ENCODE measurements at places on chromosomes 1 and 21.

DNA sequence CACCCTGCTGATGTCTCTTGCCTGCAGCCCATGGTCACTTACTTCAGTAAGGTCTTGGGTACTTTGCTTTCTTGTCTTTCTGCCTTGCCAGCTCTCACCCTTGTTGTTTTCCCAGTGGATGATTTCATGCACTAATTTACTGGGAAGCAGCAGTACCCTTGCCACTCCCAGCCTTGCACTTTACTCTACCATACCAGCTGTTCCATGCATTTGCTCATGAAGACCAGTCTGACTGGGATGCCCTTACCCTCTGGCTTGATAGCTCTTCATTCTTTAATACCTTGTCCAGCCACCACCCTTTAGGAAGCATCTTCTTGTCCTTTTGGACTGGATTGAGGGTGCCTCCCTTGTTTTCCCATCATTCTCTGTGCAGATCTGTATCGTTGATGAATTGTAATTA is 28.3 kb downstream of the CDC14A start:
- DNase-seq, result no peak

DNA sequence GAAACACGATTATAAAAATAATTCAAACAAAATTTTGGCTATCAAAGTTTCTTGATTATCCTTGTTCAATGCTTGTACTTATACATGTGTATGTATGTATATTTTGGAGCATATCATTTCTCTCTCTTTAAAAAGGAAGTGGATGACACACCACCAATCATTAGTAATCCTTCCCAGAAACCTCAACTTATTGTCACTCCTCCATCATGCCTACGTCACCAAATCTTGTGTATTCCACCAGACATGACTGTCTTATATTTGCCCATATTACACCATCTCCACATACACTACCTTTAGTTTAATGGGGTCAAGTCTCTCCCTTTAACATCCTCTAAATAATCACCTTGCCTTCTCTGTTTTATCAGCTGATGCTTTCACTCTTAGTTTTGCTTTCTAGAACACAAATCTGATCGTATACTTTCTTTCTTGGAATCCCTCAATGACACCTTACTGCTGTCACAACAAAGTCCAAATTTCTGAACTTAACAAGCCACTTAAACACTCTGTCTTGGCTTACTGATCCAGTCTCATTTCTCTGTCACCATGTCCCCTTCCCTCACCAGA is 124.0 kb downstream of the BRINP3 start:
- DNase-seq, result no peak

- peak; percentile 37 for DNase-seq
Measured at GRCh38 chr1:111738436-111739193, 580 bp downstream of the INKA2 start.

DNA sequence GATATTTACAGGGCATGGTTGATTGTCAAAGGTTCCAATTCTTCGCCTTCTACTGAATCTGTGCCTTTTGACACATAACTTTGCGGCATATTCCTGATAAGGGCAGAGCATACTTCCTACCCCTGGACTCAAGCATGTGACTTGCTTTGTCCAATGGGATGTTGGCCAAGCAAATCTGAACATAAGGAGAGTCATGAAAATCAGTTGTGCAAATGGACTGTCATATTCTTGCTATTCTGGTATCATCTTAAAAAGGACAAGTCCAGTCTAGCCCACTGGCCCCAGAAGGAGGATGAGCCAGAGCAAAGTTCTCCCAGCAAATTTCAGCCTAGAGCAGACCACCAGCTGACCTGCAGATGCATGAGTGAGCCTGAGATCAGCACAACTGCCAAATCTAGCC is 41.0 kb upstream of the MUTYH start:
- DNase-seq, result no peak

DNA sequence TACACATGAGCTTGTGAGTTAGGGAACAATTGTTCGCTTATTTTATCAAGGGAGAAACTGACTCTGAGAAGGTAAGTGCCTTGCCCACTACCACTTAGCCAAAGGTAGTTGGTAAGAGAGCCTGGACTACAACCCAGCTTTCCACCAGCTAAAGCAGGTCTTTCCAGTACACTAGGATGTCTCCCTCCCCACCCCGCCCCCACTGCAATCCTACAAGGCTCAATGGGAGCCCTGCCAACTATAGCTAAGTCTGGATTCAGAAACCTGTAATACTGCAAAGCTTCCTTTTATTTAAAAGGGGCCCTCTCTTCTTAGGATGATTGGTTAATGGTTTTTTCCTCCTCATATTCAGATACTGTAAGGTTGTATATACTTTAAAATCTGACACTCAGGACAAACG is 102.0 kb upstream of the C8B start:
- DNase-seq, result no peak

- no peak for DNase-seq
Measured at GRCh38 chr21:8989721-8990325, 1531.6 kb upstream of the TPTE start.

DNA sequence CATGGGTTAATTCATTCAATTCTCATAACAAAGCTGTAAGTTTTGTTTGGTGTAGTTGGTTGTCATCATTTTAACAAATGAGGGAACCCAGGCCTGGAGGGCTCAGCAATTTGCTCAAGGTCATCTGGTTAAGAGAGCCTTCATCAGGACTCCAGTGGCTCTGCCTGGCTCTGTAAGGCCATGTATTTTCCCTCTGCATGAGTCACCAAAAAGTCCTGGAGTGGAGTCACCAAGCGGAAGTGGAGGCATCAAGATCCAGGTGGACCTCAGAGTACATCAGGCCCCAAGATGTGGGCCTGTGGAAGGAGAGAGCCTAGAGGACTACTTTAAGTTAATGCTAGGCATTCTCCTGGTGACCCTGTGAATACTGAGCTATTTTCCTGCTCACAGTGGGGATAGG is 30.0 kb upstream of the RBM15 start:
- DNase-seq, result no peak

- peak; percentile 22 for DNase-seq
Measured at GRCh38 chr1:207868251-207868773, 42.6 kb downstream of the CD34 start.

DNA sequence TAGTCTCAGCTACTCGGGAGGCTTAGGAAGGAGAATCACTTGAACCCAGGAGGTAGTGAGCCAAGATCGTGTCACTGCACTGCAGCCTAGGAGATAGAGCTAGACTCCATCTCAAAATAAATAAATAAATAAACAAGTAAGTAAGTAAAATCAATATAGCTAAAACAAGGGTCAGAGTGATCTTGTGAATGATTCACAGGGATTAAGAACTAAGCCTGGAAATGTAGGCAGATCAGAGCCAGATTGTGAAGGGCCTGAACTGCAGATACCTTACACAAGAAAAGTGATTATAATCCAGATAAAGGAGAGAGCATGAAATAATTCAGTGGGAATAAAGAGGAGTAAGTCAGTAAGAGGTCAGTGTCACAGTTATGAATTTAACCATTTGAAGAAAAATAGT is 41.5 kb downstream of the COP1 start:
- DNase-seq, result no peak

DNA sequence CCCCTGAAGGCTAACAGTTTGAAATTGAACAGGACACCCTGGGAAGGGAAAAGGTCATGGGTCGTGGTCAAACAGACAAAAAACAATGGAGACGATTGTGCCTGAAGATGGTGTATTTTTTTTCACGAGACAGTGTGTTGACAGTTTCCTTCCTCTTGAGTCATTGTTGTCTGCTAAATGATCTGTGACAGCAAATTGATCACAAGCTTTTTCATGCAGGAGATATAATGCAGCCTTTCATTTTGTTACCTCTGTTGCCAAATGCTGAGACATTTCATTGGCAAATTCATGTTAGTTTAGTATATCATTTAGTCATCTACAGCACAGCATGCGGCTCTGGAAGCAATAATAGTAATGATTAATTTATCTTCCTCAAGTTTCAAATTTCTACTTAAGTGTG is 27.7 kb downstream of the UBE2U start:
- no peak for DNase-seq

GRCh38 chr1:89081005-89081404 is 16.0 kb upstream of the GBP1 start:
- no peak for DNase-seq

GRCh38 chr21:34580181-34580700 is 34.7 kb downstream of the RCAN1 start:
- no peak for DNase-seq

- no peak for DNase-seq
Measured at GRCh38 chr21:38857152-38857825, 51.6 kb downstream of the ETS2 start.

DNA sequence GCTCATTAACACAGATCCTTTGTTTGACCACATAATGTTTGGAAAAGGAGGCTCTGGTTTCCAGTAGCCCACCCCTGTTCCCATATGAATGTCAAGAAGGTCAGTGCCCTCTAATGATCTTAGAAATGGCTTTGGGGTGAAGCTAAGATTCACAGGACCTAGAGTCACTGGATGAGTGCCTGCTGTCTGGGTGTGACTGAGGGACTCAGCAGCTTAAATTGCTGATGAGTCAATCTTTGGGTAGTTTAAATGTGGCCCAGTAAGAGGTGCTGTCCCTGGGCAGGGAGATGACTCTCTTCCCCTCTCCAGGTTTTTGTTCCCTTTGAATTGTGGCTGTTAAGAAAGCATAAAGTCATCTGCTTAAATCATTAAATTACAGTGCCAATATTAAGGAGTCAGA is 50.6 kb downstream of the L1TD1 start:
- no peak for DNase-seq

DNA sequence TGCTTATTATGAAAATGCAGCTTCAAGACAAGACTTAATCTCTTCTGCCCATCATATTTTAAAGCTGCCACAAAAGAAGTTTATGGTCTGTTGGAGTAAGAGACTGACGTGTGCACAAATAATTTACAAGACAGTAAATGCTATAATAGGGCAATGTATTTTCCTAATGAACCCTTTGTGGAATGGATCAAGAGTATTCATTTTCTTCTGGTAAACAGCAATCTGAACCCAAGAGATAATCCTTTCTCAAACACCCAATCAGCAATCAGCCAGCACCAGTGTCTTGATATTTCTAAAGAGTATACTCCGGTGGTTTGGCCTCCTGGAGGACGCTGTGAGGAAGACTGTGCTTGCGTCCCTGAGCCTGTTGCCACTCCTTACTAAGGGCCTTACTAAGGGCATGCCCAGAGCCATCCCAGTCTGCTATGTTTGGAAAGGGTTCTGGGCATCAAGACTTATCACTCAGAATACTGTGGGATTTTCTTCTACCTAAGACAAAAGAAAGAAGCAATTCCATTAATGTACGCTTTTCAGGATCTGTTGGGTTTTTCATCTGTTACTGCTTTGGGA is 48.8 kb upstream of the LRRC8D start:
- no peak for DNase-seq

GRCh38 chr1:162661336-162661735 is 29.1 kb downstream of the DDR2 start:
- DNase-seq, result no peak

DNA sequence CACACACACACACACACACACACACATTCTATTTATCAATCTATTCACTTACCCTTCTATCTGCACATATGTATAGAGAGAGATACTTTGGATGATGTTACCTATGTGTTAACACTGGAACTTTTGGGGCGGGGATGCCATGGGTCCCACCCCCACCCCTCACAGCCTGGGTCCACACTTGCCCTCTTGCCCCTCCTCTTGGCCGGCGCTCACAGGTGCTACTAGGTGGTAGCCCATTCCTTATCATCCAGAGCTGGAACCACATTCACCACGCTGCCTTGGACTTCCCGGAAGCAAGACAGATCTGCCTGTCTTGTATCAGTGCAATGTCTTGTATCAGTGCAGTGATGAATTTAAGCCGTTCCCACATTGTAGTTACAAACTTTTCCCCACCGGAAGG is 85.1 kb downstream of the LBR start:
- no peak for DNase-seq

GRCh38 chr1:172960019-172960418 is 90.7 kb downstream of the TNFSF18 start:
- DNase-seq, result no peak

- DNase-seq, result no peak
Measured at GRCh38 chr1:91784191-91784590, 101.8 kb downstream of the TGFBR3 start.

- no peak for DNase-seq
Measured at GRCh38 chr21:42864815-42865775, 14.2 kb downstream of the WDR4 start.

- DNase-seq, result peak; percentile 69
Measured at GRCh38 chr1:67441183-67441582, 11.0 kb upstream of the SERBP1 start.

DNA sequence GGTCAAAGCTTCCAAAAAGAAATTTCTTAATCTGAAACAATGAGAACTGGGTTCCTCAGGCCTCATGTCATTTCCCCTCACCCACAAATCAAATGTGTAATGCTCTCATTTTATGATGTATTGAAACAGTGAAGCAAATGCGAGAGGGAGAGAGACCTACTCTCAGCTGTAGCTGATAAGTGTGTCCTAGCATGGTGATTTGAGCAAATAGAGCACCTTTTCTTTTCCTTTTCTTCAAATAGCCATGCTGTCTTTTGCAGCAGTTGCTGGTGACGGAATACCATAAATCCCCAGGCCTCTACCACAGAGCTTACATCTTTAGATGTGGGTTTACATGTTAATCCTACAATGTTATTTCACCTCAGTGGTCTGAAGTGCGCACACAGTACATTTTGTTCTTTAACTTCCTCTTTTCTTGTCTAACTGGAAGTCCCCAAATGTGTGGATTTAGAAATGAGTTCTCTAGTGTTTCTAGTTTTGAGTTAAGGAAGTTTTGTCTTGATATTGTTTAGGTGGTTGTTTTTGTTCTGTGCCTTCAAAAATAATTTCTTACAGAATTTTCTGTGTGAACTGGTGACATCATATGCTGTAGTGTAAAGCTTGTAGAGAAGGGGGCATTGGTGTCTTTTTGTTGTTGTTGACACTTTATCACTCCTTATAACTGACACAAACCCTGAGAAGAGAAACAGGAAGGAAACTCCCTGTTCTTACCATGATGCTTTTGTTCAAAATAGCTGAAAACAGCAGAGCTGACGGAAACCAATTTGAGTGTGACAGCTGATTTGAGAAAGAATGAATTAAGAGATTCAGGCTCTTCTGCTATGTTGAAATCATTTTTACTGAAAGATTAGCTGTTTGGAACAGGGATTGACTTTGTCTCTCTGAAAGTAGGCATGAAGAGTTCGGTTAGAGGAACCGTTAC is 12.2 kb downstream of the SMAP2 start:
- peak; percentile 56 for DNase-seq

DNA sequence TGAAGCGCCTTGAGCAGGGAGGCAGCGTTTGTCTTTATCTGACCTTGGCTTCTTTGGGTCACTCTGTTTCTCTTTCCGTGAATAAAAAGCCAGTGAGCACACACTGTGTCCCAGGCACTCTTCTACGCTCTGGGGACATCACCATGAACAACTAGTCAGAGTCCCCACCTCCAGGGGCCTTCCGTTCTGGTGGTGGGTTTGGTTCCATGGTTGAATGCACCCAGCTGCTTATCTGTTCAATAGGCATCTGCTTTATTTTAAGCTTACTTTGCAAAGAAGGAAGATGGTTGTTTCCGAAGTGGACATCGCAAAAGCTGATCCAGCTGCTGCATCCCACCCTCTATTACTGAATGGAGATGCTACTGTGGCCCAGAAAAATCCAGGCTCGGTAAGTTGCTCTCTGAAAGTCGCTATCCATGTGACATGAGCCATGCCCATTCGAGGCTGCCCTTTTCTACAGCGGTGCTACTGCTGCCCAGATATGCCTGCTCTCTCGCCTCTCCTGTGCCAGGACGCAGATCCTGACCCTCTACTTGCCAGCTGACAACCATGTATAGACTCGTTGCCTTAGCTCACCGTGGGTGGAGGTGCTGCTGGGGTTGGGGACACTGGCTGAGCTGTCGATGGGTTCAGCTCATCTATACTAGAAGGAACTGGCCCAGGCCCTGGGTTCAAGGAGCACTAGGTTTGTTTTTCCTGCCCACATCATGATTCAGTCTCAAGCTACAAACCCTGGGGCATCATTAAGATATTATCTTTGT is 5.9 kb downstream of the MX1 start:
- DNase-seq, result peak; percentile 12

GRCh38 chr1:34163792-34164731 is 968 bp downstream of the CSMD2 start:
- no peak for DNase-seq
